Cerebellum (tissue), 4 donors: ENCODE measurements at places on chromosomes 11 and 22. TPM values are rescaled to one million over a fixed set of nuclear protein-coding genes. Genes with fewer than 3 reads are reported as not detected.

GRCh38 chr11:48123254-48123875 lies 93.2 kb upstream of the OR4B1 start:
- no peak for DNase-seq

The TENM4 gene
- 33.4 TPM for total RNA-seq

The OR51E2 gene
- total RNA-seq, result 0.18 TPM

The TYR gene
- 0.09 TPM for total RNA-seq

The MRGPRX3 gene
- not detected for total RNA-seq

The CTSC gene
- total RNA-seq, result 32.5 TPM

DNA sequence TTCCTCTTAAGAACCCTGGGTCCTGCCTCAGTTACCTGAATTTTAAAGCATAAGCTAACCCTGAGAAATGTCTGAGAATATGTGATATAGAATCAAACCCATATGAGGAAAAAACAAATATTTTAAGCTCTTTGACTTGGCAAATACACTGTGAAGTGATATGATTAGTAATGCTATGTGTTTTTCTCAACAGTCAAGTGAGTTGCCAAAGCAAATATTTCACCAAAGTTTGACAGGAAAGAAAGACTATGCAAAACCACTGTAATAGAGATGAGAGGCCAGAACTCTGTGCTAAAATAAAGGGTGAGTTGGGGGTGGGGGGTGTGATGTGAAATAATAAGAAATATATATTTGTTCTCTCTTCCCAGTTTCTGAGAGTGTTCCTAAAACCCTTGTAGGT lies 613.5 kb upstream of the CCDC179 start:
- DNase-seq, result no peak

DNA sequence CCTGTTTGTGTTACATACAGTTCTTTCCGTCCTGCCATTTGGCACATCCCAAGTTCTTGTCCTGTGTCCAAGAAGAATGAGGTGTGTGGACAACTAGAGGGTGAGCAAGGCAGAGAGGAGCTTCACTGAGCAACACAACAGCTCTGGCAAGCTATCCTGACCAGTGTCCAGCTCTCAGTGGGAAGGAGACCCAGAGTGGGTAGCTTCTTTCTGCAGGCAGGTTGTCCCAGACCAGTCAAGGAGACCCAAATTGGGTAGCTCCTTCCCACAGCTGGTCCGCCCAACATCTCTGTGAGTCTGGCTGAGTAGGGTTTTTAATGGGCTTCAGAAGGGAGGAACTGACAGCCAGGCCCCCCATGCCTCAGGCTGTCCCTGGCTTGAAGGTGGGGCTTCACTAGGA lies 35.2 kb upstream of the EXPH5 start:
- DNase-seq, result no peak

DNA sequence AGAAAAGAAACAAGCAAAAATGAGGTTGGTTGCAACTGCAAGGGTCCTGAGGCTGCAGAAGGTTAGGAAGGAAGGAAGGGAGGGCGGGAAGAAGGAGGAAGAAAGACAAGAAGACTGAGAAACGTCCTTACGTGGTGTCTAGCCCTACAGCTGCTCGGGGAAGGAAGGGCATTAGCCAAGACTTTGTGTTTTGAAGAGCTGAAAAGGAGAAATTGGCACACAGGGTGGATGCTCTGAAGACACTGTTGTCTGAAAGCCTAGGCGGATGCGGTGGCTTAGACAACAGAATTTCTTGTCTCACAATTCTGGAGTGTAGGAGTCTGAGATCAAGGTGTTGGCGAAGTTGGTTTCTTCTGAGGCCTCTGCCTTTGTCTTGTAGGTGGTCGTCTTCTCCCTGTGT lies 60.7 kb downstream of the MCM5 start:
- no peak for DNase-seq

DNA sequence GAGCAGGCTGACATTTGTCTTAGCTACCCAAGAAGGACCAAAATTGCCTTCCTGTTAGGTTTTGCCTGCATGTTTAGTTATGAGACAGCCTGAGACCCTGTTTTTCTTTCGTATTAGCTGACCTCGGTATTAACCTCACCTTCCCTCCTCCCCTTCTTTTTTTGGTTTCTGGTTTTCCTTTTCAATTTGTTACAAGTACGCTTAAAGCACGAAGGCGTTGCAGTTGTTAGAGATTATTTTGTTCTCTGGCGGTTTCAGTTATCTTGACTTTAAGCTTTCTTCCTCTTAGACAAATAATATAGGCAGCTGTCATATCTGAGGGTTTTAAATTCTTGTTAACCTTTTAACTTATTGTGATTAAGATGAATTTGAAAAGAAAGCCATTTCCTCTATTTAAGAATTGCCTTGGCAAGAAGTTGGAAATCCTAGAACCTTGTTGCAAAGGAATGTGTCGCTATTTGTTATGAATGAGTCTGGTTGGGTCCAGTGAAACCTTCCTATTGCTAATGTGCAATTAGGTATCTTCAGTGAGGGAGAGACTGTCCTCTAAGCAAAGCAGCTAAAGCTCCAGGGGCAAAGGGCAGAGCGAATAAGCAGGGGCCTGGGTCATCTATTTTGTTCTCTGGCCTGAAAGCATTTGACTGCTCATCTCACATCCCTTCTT lies 45.7 kb downstream of the PACS1 start:
- no peak for DNase-seq

DNA sequence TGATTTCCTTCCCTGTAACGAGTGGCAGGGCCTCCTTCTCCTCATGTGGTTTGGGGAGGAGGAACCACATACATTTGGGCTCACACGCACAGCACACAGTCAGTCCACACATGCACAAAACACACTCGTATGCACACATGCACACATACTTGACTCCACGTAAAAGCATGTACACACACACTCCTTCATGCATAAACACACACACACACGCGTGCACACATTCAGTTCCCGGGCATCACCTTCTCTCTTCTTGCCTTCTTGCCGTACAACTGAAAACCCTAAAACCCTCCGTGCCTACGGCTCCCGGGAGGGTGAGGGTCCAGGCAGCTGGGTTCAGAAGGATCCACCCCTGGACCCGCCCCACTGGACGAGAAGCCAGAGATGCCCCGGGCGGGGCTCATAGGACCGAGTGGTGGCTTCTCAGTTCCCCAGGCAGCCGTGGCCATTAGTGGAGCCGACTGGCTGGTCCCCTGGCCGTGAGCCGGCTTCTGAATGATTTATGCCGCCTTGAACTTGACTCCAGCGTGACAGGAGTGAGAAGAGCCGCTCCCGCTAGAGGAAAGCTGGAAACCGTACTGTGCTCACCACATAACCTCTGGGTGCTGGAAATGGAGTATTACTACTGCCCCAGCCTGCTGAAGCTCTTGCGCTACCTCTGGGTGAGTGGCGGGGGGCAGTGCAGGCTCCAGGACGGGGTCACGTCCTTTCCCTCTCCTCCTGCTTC lies 117.4 kb downstream of the KIAA1671 start:
- no peak for DNase-seq

- DNase-seq, result no peak
These were observed 13.7 kb upstream of the TCF20 start for GRCh38 chr22:42284202-42284591.

The GAS2 gene
- 8.3 TPM for total RNA-seq

DNA sequence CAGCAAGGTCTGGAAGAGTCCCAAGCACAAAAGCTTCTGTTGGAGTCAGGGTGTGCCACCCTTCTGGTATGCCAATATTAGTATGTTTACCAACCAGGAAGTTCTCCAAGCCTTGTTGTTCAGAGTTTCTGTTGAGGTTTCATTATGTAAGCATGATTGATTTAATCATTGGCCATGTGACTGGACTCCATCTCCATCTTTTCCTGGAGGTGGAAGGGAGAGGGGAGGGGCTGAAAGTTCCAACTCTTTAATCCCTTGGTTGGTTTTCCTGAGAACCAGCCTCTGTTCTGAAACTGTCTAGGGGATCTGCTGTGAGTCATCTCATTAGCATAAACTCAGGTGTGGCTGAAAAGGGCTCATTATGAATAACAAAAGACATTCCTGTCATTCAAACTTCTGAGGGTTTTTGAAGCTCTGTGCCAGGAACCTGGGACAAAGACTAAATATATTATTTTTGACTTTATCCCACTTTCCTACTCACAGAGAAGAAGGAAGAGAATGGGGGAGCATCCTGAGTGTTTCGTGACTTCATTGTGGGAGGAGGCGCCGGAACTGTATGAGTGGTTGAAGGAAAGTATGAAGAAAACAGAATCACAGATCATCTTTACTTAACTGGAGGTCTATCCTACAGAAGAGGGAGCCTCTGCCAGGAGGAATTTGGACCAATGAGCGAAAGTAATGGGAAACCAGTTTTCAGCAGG lies 138.2 kb downstream of the NECTIN1 start:
- DNase-seq, result no peak

The SUSD2 gene
- 0.54 TPM for total RNA-seq

GRCh38 chr11:94647926-94648325 lies 80.8 kb downstream of the PIWIL4 start:
- no peak for DNase-seq

- DNase-seq, result no peak
These were observed 3.8 kb downstream of the TPCN2 start for GRCh38 chr11:69052343-69053168.

DNA sequence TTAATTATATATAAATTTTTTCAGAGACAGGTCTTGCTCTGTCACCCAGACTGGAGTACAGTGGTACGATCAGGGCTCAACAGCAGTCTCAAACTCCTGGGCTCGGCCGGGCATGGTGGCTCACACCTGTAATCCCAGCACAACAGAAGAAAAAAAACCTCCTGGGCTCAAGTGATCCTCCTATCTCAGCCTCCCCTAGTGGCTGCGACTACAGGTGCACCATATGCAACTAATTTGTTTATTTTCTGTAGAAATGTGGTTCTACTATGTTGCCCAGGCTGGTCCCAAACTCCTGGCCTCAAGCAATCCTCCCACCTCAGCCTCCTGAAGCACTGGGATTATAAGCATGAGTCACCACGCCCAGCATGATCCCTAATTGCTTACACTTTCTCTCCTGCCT lies 56.1 kb upstream of the SLC35C1 start:
- DNase-seq, result no peak

The SCGB2A2 gene
- total RNA-seq, result not detected
